Thoracic aorta (tissue), 2 donors: ENCODE measurements at places on chromosomes 3 and 15.
A peak's percentile ranks its signal among the peaks of the same experiment; 100 is the strongest.

DNA sequence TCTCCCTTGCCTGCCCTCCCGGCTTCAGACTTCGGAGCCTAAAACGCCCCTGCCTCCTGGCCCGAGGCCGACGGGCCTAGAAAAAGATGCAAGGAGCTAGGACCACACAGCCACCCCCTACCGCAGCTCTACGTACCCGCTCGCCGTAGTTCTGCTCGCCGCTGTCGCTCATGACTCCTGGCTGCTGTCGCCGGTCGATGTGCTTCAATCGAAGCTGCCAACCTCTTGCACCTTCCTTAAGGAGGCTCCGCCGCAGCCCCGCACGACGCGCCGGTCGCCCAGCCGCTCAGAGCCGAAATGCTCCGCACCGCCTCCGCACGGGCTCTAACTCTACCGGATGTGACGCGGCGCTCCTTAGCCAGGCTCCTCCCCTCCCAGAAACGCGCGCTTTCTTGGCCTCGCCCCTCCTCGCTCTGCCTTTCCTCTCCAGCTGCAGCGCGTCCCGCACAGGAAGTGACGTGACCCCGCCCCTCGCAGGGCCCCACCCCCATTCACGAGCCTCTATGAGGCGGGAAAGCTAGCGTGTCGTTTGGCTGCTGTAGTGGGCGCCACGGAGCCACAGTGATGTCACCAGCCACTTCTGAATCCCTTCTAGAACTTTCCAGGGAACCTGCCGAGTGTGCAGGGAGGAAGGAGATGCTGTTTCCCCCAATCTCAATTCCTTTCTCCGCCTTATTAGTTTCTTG lies at the start of gene TRA2B:
Gene TRA2B, minus strand, starts transcription at position 326 of the 686 bp plus-strand sequence. Its CDS starts 154 bp downstream, at position 172.
- peak; percentile 93 for DNase-seq

DNA sequence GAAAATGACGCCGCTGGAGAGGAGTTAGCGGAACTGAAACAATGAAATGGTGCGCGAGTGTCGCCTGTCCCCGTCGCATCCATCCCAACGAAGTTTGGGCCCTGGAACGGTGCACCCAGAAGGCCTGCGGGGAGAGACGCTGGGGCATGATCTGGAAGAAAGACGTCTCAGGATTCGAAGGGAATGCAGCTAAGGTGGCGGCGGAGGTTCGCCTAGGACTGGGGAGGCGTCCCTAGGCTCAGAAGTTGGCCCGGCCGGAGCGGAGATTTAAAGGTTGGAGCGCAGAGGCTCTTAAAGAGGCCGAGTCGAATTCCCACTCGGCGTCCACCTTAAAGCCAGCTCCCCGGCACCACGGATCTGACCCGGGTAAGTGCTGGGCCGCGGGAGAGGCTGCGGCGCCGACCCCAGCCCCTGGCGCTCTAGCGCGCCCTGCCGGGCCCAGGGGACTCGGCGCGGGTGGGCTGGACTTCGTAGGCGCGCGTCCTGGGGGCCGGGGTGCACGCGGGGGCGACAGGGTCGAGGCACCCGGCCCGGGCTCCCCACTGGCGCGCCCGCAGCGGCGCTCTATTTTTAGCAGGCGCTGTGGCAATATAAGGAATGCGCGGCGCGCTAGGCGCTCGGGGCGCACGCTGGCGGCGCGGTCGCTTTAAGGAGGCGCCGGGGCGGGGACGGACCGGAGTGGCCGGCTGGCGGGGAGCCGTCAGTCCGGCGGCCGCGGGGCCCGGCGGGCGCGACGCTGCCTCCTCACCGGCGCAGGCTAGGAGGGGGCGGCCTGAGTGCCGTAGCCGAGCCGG lies at the start of gene MRAS:
Gene MRAS, plus strand, starts transcription at position 620 of the 794 bp plus-strand sequence. CDS start 24,305 bp downstream, outside the sequence.
- peak; percentile 38 for DNase-seq

DNA sequence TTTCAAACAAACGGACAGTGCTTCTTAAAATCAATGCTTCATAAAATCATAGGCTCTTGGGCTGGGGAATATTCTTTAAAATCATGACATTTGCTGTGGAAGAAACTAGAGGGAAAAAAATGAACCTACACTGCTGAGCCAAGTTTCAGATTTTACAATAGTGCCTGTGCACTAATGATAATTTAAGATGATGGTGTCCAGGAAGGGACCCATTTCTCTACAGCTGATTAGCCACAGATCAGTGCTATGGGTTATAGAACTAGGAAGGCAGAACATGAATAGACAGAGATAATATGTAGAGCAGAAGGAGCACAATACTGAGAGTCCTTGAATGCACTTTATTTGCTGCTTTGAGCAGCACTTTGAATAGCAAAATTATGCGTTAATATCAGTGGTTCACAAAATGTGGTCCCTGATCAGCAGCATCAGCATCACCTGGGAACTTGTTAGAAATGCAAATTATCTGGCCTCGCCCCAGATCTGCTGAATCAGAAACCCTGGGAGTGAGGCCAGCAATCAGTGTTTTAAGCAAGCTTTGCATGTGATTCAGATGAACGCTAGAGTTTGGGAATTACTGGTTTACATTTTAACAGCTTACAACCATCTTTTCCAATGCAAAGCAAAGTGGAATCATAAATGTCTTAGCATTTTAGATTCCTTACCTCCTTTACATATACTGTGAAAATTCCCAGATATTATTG lies 135.8 kb upstream of the ANKRD28 start:
- no peak for DNase-seq

DNA sequence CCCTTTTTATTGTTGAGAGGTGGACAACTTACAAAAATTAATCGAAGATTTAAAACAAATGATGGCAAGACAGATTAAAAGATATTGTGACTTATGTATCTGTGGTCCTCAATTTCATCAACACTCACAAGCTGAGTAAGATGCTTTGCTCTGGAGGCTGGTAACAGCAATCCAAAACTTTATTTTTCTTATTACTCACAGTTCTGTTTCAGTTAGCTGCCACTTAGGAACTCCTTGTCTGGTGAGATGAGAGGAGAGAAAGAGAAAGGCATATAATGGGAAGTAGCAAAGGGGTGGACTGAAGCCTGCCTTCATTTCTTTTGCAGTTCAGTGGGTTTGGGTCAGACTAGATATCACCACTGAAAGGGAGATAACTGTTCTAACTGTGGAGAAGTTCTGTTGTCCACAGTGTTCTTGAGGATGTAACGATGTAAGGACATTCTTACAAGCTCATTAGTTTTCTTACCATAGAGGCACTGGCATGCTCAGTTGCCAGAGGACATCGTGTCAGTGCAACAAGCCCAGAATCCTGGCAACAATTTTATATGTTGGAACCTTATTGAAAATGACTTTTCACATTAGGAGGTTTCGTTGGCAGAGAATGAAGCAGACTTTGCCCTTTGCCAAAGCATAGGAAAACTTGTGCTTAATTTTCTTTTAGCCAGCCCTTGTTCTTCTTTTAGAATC lies 93.6 kb downstream of the PLCL2 start:
- DNase-seq: no peak

GRCh38 chr3:27540231-27540630 lies 56.0 kb upstream of the SLC4A7 start:
- DNase-seq: no peak
